ENCODE measurements at places on chromosomes 6 and 20.
A peak's percentile ranks its signal among the peaks of the same experiment; 100 is the strongest.

- DNase-seq: no peak
Measured at GRCh38 chr20:63114006-63114692, 101.8 kb downstream of the YTHDF1 start.

DNA sequence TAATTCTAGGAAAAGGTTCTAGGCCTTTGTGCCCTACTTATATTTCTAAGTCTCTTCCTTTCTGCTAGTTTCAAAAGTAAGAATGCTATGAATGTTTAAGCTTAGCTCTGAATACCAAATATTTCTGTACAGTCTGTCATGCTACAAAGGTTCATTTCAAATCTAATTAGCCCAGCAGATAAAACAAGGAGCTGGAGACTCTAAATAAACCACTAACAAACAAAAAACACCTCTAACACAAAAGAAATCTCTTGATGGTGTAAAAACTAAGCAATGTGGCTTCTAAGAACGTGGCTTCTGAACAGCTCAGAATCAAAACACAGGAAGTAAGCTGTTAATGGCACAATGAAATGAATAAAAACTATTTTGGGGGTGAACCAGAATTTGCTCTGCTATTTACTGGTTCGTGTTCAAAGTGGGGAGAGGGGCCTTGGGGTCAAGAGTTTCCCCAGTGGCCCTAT lies 198.3 kb downstream of the BCAS1 start:
- no peak for DNase-seq

GRCh38 chr6:53673162-53673727 lies 7.7 kb upstream of the KLHL31 start:
- DNase-seq: peak; percentile 84

DNA sequence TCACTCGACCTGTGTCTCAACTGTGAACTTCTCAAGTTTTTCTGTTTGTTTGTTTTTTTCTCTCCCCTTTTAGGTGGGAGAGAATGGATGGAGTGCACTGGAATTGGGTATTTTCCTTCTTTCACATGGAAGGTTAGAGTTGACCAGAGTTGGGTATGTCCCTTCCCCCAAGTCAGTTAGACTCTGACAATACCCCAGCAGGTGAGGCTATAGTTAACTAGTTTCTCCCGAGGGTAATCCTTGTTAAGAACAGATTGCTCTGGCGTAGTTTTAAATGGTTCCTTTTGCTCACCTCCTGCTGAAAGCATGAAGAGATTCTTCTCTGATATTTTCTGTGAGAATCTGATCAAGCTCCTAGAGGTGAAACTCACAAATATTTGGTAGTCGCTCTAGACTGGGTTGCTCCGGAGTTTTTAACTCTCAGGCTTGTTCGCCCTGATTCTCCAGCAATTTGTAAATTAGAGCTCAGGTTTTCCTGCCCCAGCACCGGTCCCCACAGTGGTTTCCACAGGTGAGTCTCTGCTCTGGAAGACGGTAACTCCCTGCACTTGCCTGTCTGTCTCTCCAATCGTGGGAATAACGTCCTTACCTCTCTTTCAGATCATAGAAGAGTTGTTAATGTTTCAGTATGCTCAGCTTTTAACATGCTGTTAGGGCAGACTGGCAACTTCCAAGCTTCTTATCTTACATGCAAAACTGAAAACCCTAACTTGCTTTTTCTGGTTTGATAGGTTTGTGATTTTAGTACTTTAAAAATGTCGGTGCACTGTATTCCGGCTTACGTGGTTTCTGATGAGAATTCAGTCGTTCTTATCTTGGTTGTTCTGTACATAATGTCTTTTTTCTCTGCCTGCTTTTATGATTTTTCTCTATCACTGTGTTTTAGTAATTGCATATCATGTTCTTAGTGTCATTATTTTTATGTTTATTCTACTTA lies 111.2 kb upstream of the HIVEP1 start:
- DNase-seq: no peak

DNA sequence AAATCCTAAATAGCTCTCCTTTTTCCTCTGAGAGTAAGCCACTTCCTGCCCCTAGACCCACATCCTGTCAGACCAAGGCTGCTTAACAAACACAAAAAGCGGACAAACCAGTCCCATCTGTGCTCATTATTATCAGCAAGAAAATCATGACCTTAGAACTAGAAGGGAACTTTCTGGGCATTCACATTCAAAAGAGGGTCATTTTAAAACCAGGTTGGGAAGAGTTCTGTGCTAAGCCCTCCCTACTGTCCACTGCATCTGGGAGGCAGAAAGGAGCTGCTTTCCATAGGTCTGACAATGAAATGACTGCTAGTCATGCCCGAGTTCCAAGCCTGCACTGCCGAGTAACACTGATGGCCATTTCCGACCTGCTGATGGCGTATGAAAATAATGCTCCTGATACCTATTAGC lies 15.4 kb downstream of the EZR start:
- peak; percentile 79 for DNase-seq

DNA sequence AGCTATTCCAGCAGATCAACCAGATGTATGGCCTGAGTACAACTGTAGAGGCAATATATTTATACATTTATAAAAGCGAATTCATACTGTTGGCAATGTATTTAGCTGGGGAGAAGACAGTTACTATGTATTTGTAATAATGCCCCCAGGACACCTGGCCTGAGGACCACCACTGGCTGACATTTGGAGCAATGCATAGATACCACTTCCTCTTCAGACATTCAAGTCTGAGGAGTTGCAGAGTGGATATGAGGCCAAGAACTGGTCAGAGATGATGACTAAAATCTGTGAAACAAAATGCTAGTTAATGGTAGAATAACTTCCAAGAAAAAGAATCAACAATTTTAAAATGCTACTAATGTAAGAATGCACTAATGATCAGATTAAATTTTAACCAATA lies 462.3 kb downstream of the CDC5L start:
- DNase-seq: no peak

DNA sequence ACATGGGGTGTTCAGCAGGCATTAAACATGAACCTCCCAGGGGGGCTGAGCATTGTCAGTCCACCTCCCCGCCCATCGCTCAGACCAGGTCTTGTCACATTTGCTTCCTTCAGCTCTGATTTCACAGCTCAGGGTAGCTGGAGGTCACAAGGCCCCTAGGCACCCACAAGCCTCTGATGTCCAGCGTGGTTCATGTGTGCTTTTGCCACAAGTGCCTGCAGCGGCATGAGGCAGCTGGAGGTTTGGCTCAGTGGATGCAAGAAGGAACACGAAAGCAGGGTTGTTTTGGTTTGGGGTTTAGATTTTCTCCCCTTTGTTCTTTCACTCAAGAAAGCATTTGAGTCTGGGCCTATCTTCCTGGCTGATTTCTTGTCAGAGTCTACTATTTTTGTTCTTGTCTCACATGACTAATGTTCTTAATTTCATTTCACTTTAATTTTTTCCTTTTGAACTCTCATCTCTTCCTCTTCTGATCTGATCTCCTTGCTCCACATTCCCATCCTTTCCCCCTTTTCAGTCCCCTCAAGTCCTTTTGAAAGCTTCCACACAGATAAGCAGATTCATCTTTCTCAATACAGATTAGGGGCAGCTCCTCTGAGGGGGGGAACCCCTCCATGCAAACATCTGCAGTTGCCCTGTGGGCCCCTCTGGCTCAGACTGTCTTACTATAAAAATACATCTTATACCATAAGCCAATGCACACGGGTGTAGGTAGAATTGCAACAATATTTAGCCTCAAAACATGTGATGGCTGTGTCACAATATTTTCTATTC lies 68.1 kb upstream of the CEP85L start:
- DNase-seq: no peak

GRCh38 chr6:12403947-12404647 lies 113.9 kb downstream of the EDN1 start:
- no peak for DNase-seq

GRCh38 chr6:109351231-109352130 lies 30.8 kb downstream of the CD164 start:
- peak; percentile 63 for DNase-seq

- DNase-seq: no peak
Measured at GRCh38 chr6:24376871-24377270, 19.0 kb upstream of the DCDC2 start.

DNA sequence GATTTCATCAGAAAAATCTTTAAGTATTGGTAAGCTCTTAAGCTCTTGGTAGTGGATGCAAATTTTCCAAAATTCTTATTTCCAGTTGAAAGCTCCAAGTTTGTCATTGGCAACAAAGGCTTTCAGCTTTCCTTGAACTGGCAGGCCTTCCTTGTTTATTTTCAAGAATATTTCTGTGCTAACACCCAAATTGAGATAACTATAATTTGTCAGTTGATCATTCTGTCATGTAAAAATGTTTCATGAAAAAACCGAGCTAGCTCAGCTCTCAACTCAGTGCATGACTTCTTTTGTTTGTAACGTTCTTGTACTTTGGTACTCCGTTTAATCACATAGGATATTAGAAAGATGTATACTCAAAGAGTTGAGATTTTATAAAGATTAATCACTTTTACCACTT lies 38.9 kb upstream of the CALHM6 start:
- no peak for DNase-seq

DNA sequence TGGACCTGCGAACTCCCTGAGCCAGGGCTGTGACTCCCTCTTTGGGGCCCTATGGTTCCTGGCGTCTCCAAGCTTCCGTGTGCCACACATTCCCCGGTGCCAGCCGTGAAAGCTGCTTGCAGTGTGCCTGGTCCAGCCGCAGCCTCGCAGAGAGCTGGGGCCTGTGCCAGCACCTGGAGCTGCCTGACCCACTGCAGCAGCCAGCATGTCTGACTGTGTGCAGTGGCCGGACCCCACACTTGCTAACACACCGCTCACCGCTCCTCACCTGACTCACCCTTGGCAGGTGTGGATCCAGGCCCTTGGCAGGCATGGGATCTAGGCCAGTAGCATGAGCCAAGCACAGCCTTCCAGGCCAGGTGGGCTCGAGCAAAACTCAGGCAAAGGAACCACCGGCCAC lies 227.5 kb downstream of the OTOR start:
- no peak for DNase-seq

GRCh38 chr20:10699489-10699888 lies 25.7 kb upstream of the JAG1 start:
- DNase-seq: no peak

GRCh38 chr20:36432096-36432495 lies 109.2 kb upstream of the MYL9 start:
- DNase-seq: no peak

- peak; percentile 32 for DNase-seq
Measured at GRCh38 chr6:37131104-37131959, 38.6 kb upstream of the PIM1 start.

DNA sequence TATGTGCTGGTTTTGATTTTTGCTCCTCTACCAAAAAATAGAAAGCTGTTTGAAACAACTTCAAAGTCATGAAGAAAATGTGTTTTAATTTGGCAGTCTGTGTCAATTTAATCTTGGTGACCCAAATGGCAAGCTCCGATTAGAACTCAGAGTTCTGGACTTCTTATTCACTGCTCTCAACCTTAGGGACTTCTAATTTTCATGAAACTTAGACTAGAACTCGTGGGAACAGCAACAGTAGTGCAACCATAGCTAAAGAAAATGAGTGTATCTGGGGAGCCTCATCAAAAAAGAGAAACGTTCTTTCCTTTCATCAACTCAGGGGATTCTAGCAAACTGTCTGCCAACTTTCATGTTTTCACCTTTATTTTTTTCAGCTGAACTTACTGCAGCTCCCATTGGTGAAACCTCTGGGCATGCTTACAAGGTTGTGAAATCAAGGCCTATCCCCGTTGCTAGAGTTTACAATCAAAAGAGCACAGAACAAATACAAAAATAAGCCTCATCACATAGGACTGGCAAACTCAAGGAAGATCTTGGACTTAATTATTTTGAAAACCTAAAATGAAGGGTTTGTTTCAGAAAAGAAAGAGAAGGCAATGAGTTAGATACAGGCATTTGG lies 114.0 kb upstream of the HSF2 start:
- no peak for DNase-seq

DNA sequence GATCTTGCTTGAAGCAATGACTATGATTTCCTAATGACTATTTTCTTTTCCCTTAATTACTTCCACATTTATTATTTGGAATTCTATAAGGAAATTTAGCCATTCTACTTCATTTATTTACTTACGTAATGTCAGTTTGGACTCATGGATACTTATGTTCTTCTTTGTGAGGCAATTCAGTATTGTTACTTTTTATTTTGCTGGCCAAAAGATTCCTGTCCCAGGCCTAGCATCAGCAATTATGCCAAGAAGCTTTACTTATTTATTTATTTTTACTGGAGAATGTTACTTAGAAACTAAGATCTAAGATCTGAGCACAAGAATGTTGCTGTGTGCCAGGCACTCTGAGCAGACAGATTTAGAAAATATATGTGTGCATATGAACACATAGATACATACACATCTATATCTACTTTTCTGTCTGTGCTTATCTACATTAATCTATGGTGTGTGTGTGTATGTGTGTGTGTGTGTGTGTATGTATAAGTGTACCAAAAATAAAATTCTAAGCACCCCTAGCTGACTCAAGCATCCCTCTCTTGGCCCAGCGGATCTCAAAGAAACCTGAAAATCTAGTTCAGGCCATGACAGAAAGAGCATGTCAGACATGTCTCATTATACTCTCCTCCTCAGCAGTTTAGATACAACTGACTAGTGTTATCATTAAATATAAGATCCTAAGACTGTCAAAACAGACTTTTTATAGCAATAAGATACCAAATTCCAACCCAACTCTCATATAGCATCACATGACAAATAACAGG lies 640.0 kb upstream of the GJE1 start:
- no peak for DNase-seq

GRCh38 chr6:26394289-26394688 lies 7.8 kb upstream of the BTN3A1 start:
- peak; percentile 86 for DNase-seq

DNA sequence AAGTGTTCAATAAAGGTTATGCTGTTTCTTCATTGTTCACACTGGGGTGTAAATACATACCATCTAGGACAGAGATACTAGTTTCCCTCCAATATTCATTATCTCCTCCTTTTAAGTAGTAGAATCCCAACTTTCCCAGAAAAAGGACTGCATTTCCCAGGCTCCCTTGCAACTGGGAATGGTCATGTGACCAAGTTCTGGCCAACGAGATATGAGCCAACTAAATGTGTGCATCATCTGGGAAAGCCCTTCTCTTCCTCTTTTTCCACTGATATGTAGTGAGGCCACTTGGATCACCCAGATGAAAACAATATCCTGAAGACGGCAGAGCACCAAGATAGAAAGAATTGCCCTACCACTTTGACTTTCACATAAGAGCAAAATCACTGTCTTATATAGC lies 97.9 kb upstream of the PTPRT start:
- peak; percentile 4 for DNase-seq

GRCh38 chr20:50743087-50743486 lies 11.7 kb downstream of the PARD6B start:
- DNase-seq: no peak

GRCh38 chr20:50565871-50566270 lies 55.7 kb downstream of the PTPN1 start:
- DNase-seq: no peak

GRCh38 chr6:132811276-132811675 lies 3.1 kb upstream of the RPS12 start:
- DNase-seq: no peak

DNA sequence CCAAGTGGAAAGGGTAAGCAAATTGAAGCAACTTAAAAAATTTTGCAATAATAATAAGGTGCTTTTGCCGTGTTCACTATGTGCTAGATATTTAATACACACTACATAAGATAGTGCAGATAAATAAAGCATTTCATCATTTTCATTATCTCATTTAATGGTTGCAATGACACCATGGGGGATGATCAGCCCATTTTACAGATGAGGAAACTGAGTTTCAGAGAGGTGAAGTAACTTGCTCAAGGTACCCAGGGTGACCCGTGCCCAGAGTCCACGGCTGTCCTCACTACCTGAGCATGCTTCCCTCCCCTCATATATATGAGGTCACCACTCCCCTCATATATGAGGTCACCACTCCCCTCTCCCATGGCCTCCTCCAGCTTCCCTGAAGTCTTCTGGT lies 7.5 kb upstream of the KCNK5 start:
- no peak for DNase-seq

- no peak for DNase-seq
Measured at GRCh38 chr6:137080711-137081110, 35.9 kb upstream of the IL20RA start.

Measured in HT1080 (cell line).